Frontal cortex (tissue), 4 donors: ENCODE measurements at places on chromosomes 1 and 21. TPM values are rescaled to one million over a fixed set of nuclear protein-coding genes. Genes with fewer than 3 reads are reported as not detected.

GRCh38 chr21:43611598-43612369 lies 47.5 kb downstream of the HSF2BP start:
- DNase-seq = peak; percentile 26

The DMRTA2 gene
- total RNA-seq = 1.2 TPM

The ESPN gene
- not detected for total RNA-seq

DNA sequence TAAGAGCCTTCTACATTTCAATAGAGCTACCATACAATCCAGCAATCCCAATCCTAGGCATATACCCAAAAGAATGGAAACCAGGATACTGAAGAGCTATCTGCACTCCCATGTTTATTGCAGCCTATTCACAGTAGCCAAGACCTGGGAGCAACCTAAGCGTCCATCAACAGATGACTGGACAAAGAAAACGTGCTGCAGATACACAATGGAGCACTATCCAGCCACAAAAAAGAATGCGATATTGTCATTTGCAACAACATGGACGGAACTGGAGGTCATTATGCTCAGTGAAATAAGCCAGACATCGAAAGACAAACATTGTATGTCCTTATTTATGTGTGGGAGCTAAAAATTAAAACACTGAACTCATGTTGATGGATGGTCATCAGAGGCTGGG lies 115.3 kb downstream of the HLCS start:
- no peak for DNase-seq

DNA sequence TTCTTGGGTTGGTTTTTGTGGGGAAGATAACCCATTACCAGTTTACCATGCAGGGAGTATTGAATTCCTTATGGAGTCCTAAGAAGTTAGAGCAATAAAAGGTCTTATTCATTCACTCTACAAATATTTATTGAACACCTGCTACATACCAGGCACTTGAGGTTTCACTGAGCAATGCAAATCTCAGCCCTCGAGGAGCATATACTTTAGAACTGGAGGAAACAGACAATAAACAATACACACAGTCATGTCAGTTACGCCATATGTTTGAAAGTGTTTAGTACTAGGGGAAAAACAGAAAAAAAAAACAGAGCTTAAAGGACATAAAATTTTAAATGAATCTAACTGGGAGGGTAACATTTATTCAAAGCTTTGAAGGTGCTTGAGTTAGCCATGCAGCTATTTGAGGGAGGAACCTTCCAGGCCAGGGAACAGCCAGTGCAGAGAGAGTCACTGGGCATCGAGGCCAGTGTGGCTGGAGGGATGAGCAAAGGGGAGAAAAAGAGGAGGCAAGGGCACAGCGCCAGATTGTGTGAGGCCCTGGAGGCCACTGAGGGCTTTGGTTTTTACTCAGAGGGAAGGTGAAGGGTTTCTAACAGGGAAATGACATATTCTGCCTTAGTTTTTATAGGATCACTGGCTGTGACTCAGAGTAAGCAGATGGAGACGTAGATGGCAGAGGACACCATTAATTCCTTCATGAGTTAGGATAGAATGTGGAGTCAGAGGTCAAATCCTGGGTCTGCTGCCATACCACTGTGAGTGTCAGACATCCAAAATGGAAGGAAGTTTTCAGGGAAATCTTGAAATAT lies 32.7 kb downstream of the C1orf21 start:
- DNase-seq = no peak

GRCh38 chr21:33543505-33544129 lies 779 bp downstream of the SON start:
- no peak for DNase-seq

DNA sequence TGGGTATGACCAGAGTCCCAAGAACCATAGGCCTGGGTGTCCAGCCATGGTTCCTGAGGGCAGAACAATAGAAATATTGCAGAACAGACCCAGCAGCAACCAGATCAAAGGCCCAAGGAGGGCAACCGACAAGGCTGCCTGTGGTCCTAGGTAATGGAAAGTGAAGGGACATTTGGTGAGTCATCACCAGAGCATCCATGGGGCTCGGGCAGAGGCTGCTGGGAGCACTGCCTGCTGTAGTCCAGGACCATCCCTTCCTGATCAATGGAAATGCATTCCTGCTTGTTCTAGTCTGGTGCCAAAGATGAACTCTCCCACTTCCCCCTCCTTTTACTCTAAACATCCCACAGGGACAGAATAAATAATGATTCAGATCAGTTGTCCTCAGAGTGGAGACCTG lies 172.8 kb upstream of the CACNA1E start:
- no peak for DNase-seq

- no peak for DNase-seq
These were observed at the start of gene CHODL for GRCh38 chr21:18244671-18245463. TSS of gene CHODL (plus strand) at chr21:18244833. CDS start at chr21:18245224, 391 bp downstream.

The ZNF644 gene
- total RNA-seq = 281 TPM

GRCh38 chr1:186494832-186495271 lies 33.9 kb upstream of the PDC start:
- no peak for DNase-seq

The NCAM2 gene
- total RNA-seq = 63.6 TPM

GRCh38 chr1:16677552-16678431 lies 11.0 kb upstream of the RNU1-3 start:
- no peak for DNase-seq

GRCh38 chr1:239997160-239997514 lies 94.5 kb upstream of the FMN2 start:
- DNase-seq = no peak

DNA sequence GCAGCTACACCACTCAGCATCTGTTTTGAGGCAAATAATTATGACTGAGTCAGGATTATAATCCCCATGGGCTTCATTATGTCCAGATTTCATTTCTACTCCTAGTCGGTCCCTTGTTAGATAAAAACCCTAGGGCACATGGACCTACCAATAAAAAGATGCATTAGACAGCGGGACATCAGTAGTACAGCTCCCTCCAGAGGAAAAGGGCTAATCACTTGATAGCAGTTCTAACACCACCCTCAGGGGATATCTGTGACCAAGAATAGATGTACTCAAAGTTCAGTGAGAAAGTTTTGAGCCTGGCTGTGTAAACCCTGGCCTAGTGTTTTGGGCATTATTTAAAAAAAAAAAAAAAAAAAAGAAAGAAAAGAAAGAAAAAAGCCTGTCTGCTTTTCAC lies 10.0 kb downstream of the GJA8 start:
- no peak for DNase-seq

DNA sequence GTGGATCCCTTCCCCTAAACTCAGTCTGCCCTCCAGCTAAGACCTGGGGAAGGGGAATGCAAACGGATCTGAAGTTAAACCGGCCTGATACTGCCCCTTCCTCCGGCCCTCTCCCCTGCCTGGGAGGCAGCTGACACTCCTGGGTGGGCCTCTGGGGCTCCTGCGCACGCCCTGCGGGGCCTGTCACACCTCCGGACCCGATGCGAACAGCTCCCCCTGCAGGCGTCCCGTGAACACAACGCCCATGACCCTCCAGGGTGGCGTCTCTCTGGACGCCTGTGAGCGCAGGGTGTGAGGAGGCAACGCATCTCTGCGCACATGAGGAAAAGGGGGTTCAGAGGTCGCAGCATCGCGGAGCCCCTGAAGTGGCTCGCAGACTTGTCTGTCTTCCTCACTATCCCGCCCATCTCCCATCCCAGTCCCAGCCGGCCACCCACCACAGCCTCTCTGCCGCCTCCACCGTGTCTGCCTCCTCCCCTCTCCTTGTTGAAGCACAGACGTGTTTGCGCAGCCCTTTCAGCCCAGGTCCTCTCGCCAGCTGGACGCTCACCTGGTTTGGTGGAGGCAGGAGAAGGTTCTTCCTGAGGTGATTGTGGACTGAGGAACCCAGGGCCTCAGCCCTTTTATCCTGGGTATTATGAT lies 421 bp upstream of the LCE3A start:
- no peak for DNase-seq

GRCh38 chr1:240691909-240692705 lies 80.2 kb upstream of the GREM2 start:
- DNase-seq = no peak

The CAPN8 gene
- not detected for total RNA-seq

GRCh38 chr1:96978901-96979300 lies 257.3 kb downstream of the PTBP2 start:
- no peak for DNase-seq

- DNase-seq = no peak
These were observed 209.5 kb downstream of the FOXD2 start for GRCh38 chr1:47647327-47647845.

- no peak for DNase-seq
These were observed 13.8 kb upstream of the MYOC start for GRCh38 chr1:171666114-171666769.

The OR2L8 gene
- 0.82 TPM for total RNA-seq

DNA sequence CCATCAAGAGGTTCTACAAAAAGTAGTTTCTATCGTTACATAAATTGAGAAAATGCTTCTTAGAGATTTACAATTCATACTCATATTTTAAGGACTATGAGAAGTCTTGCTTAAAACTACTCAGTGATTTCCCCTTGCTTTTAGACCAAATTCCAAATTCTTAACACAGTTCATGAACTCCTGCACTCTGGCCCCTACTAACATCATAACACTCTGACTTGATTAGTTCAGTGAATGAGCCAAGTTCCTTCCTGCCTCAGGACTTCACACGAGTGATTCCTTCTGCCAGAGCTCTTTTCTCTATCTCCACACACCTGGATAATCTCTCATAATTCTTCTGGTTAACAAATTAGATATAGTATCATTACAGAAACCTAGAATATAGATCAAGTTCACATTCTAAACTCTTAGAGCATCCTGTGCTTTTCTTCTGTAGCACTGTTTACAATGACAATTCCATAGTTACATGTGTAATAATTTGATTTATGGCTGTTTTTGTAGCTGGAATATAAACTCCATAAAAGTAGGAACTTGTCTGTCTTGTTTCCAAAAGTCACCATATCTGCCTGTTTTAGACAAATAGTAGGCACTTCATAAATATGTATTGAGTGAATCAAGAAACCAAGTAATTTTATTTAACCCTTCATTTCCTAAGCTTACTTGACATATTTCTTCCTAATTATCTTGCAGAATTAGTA lies 59.9 kb downstream of the NUF2 start:
- DNase-seq = no peak

GRCh38 chr1:8082945-8083344 lies 56.8 kb upstream of the ERRFI1 start:
- no peak for DNase-seq

DNA sequence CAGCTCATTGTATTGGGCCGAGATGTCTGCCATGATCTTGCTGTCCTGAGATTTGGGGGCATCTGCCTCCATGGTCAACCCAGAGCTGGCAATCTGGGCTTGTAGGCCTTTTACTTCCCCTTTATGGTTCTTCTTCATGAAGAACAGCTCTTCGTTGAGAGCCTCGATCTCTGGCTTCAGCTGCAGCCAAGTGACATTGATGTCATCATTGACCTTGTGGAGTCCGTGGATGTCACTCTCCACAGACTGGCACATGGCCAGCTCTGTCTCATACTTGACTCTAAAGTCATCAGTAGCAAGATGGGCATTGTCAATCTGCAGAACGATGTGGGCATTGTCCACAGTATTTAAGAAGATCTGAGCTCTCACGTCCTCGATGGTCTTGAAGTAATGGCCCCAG lies 29.2 kb downstream of the RAP1A start:
- no peak for DNase-seq

The FLG2 gene
- not detected for total RNA-seq

The PDPN gene
- 4.1 TPM for total RNA-seq

- no peak for DNase-seq
These were observed 41.3 kb upstream of the TRIM45 start for GRCh38 chr1:117162816-117163215.

The ATP8B2 gene
- 25.3 TPM for total RNA-seq

The CADM3 gene
- 115 TPM for total RNA-seq

- no peak for DNase-seq
These were observed 57.0 kb downstream of the GPR161 start for GRCh38 chr1:168079761-168080160.

DNA sequence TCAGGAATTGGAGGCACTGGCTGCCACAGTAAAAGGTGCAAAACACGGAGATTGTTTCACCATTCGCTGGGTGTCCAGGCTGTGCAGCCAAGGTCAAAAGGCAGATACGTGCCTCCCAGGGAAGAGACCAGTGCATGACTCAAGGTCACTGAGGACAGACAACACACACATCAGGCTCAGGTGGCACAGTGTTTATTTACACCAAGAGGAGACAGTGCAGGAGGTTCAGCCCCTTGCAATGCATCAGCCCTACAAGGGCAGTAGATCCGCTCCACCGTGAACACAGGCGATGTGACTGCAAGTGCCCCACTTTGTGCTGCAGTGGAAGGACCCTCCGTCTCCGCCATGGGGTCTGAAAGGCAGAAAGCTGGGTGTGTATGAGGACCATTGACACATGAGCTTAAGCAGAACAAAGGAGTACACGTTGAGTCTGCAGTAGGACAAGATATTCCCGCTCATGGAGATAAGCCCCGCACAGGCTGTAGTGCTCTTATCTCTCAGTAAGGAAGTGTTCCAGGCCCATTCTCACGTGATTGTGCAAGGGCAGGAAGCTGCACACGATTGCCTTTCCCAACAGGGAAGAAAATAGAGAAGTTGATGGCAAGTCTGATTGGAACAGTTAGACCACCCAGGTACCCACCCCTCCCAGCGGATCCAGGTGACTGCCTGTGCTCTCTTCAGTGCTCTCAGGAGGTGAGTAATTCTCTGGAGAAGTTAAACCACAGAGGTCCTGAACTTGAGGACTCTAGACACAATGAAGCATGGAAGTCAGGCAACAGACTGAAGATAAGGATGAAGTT lies 37.5 kb upstream of the QSOX1 start:
- no peak for DNase-seq

The CNKSR1 gene
- total RNA-seq = 3.3 TPM

GRCh38 chr1:44294588-44295007 lies 60.5 kb downstream of the ERI3 start:
- peak; percentile 27 for DNase-seq

GRCh38 chr21:44402323-44403105 lies 49.1 kb downstream of the TRPM2 start:
- no peak for DNase-seq

DNA sequence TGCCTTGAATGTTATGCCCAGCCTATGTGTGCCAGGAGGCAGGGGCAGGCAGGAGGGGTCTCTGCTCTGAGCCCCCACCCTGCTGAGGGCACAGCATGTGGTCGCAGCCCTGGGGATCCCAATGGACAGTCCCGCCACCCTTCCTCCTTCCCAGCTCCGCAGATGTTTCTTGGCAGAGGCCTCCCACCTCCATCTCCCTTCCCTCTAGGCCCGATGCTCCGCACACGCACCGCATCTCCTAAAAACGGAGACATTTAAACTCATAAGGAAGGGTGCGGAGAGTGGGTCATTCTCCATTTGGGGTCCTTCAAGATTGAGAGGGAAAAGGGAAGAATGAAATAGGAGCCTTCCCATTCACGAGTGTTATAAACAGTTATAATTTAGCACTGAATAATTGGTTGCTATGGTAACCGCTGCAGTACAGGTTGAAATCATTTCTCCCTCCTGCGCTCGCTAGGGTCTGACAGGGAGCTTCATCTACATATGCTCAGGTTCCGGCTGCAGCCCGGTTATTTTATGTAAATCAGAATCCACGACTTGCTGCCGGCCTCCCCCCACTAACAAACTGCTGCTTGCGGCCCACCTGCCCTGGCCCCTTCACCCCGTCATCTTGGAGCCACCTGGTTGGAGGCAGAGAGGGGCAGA lies 16.0 kb downstream of the CHD5 start:
- DNase-seq = no peak
